Stimulated activated CD8-positive, alpha-beta memory T cell treated with anti-CD3 and anti-CD28 coated beads, Interleukin-15, amount 100 ng/mL, for 24 hours (primary cell): ENCODE measurements at places on chromosomes 3 and 15.

GRCh38 chr3:84442533-84442932, 516.3 kb upstream of the CADM2 start:
- no peak for DNase-seq

DNA sequence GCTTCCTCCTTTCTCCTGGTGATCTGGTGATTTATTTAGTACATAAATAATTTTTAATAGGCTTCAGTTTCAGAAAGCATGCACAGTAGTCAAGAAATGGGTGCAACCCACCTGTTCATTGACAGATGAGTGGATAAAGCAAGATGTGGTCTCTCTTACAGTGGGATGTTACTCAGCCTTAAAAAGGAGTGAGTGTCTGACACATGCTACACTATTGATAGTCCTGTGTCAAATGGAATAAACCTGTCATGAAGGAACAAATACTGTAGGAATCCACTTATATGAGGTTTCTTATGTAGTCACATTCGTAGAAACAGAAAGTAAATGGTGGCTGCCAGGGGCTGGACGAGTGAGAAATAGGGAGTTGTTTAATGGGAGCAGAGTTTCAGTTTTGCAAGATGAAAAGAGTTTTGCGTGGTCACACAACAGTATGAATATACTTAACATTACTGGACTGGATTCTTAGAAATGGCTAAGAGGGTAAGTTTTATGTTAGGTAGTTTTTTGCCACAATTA, 56.0 kb upstream of the PPARG start:
- DNase-seq = no peak

DNA sequence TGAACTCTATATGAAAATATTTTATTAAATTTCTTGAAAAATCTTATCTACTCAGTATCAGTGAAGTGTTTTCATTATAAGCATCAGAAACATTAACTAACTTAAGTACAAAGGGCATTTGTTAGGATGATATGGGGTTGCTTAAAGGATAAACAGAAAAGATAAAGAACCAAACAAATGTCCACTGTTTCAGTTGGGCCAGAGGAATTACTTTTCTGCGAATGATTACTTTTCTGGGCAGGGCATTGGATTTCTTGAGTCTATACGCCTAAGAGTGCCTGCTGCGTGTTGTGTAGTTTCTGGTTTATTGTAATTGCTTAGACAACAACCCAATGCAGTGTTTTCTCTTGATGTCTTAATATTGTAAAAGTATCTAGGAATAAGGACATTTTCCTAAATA, 52.8 kb downstream of the NEO1 start:
- no peak for DNase-seq

- DNase-seq = no peak
Observed at GRCh38 chr3:113783463-113783862, 36.6 kb downstream of the ATP6V1A start.

DNA sequence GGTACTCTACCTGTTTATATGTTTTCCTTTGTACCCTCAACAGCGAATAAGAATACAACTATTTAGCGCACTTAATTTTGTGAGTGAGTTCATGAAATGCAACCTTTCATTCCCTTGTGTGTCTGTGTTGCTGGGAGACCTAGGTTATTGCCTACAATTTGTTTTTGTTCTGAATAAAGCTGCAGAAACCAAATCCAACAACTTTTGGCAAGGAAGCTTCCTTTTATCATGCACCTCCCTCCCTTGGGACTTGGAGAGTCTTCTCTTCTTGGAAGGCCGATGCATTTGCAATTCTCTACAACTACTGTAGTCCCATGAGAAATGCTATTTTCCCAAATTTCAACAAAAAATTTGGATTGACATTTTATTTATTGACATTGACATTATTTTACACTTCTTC, 1002.4 kb upstream of the CADM2 start:
- DNase-seq = no peak

DNA sequence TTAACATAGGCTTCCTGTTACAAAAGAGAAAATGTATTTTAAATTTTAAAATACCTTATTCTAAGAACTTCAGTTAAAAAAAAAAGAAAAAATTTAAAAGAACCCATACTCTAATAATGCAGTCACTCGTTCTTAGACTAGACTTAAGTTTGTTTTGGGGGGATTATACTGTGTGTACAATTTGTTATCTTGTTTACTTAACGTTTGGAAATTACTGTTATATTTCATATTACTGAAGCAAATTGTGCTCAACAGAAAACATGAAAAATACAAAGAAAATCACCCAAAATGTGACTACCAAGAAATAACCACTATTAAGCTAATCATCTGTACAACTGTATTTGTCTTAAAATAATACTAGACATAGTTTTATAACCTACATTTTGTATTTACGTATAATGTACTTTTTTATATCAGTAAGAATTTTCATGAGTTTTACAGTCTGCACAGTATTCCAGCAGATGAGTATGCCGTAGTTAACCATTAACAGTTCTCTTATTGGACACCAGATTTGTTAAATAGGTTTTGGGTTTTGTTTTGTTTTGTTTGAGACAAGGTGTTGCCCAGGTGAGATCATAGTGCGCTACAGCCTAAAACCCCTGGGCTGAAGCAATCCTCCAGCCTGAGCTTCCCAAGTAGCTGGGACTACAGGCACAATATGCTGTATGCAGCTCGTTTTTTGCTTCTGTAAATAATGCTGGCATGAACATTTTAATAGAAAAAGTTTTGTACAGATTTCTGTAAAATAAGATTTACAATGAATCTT, 88.8 kb upstream of the CHD2 start:
- no peak for DNase-seq

GRCh38 chr3:4752201-4753072, 226.8 kb upstream of the BHLHE40 start:
- DNase-seq = no peak

- no peak for DNase-seq
Observed at GRCh38 chr3:172751175-172751704, 714 bp downstream of the ECT2 start.

GRCh38 chr3:13504161-13504831, 24.2 kb downstream of the HDAC11 start:
- DNase-seq = no peak

DNA sequence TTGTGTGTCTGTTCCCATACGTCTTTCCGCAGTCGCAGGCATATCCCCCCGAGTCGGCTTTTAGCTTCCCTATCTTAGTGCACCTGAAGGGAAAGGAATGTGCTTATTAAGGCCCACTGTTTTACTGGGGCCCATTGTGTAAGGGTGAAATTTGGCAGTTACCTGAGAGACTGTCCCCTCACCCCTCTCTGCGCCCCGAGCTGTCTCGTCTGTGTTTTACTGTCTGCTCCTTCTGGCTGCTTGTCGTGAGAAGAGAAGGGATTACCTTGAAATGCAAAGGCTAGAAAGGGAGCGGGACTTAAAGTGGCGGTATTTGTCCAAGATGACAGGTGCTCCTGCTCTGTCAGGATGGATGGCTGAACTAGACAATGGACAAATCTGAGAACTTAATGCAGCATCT, 233.0 kb upstream of the POU1F1 start:
- DNase-seq = no peak

- no peak for DNase-seq
Observed at GRCh38 chr3:7209098-7209497, 348.2 kb downstream of the GRM7 start.

DNA sequence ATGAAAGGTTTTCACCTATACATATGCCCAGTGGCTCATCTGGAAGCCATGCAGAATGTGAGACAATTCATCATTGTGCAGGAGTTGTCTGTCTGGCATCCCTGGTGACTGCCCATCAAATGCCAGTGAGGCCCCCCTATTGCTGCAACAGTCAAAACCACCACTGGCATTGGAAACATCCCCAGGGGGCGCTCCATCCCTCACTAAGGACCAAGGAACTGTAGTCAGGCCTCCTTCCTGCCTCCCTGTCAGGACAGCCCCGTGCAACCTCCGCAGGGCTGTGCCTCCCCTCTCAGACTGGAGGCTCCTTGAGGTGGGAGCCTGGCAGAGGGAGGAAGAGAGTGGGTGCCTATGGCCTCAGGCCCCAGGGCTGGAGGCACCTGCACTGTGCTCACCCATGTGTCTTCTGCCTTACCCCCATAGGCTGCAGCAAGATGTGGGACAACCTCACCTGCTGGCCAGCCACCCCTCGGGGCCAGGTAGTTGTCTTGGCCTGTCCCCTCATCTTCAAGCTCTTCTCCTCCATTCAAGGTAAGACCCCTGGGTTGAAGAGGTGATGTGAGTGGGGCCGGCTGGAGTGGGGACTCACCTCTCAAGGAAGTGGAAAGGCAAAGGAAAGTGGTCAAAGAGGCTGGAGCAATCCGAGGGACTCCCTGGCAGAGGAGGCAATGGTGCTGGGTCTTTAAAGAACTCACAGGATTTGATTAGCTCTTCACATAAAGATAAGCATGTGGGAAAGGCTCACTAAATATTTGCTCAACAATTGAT, 16.5 kb downstream of the VIPR1 start:
- DNase-seq = no peak

- DNase-seq = no peak
Observed at GRCh38 chr3:71893122-71893521, 108.2 kb upstream of the PROK2 start.

DNA sequence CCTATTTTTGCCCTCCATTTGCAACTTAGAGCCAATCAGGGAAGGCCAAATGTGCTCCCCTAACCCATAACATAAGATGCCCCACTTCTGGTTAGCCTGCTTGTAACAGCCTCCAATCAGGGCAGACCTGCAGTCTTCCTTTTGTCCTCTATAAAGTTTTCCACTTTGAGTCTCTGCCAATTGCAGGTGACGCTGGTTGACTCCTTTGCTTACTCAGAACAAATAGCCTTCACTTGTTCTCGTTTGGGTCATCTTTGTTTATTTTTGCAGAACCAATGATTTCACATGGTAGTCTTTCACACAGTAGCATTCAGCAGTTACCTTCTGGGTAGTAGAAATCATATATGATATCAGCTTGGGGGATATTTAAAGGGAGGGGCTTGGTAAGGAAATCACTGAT, 225.6 kb downstream of the MINAR1 start:
- DNase-seq = no peak

DNA sequence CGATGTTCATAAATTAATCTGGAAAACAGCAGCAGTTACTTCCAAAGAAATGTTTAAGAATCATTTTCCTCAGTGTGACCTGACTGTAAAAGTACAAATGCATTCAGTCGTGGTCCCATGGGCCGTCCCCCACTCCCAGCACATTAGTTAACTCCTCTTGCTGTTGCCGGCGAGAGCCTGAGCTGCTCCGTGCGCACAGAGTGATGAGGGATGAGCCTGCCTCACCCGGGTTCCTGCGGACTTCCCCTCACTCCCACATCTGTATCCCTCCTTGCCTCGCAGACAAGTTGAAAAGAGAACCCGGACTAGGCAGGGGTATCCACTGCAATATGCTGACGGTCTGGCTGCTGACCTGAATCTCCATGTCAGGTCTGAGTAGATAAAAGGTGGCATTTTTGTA, 861.7 kb upstream of the NR2F2 start:
- DNase-seq = no peak

GRCh38 chr3:61199843-61200242, 51.4 kb downstream of the FHIT start:
- DNase-seq = no peak

- DNase-seq = no peak
Observed at GRCh38 chr3:146250449-146251382, at the start of gene PLSCR4. PLSCR4 (minus strand) TSS chr3:146251105; CDS start chr3:146222071, 29,034 bp downstream.

DNA sequence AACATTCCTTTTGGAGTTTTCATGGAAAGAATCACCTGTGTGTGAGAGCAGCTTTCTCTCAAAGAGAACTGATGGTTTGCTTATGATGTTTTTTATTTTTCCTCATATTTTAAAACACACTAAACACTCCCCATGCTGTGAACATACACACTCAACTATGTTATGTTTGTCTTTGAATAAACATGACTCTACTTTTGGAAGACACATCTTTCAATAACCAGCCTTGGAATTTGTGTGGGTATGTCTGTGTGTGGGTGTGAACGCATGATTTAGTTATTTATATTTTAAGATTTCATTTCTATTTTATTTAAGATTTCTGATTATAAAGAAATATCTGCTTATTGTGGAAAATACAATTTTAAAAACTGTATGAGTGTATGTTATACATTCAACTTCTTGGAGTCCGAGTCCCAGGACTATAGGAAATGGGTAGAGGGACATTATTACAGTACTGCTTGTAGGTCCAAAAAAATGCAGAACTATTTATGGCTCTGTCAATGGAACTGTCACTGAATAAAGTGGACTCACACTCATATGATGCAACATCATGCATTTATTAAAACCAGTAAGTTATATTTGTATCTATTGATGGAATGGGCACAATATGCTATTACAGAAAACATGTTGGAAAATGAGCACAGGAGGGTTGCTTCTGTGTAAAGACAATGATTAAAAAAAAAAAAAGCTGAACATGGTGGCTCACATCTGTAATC, 43.5 kb downstream of the PDZRN3 start:
- no peak for DNase-seq

DNA sequence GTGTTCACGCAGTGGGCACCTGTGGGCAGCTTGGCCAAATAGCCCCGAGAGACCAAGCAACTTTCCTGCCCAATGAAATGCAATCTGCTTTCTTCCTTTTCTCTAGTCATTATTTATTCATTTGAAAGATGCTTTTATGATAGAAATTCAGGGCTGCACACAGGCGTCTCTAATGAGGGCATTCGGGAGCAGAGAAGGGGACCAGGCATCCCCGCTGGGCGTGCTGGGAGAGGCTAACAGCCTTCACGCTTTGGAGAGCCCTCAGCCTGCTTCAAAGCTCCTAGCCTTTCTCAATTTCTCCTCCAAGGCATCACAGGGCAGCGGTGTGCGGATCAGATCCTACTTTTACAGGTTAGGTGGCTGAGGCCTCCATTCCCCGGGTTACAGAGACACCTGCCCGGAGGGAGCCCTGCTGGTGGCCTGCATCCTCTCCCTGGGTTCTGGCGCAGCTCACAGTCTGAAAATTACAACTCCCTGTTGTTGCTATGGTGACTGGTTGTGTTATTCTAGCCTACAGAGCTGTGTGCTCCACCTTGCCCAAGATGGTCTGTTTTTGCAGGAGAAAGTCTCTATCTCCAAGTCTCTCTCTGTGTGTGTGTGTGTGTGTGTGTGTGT, 21.8 kb upstream of the KLF13 start:
- DNase-seq = no peak

GRCh38 chr3:56484525-56485032, 16.3 kb upstream of the ERC2 start:
- no peak for DNase-seq

GRCh38 chr15:47246317-47246716, 471.0 kb upstream of the SEMA6D start:
- no peak for DNase-seq
